AG09309 (cell line): ENCODE measurements at places on chromosomes 6 and 20.
A peak's percentile ranks its signal among the peaks of the same experiment; 100 is the strongest.

DNA sequence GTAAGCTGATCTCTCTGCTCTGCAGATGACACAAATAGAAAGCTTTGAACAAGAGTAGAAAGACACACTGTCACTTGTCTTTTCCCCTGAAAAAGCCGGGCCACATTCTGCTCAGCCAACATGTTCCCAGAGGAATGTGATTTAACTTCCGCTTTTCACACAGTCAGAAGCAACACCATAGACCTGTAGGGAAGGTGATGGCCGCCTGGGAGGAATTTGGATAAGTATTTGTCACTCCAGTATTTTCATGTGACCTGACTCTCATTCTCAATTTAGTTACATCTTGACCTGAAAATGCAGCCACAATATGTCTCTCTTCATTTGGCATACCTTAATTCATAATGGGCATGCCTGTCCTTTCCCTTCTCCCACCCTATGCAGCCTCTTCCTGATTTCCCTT is 2.0 kb upstream of the GRM1 start:
- DNase-seq, result no peak

DNA sequence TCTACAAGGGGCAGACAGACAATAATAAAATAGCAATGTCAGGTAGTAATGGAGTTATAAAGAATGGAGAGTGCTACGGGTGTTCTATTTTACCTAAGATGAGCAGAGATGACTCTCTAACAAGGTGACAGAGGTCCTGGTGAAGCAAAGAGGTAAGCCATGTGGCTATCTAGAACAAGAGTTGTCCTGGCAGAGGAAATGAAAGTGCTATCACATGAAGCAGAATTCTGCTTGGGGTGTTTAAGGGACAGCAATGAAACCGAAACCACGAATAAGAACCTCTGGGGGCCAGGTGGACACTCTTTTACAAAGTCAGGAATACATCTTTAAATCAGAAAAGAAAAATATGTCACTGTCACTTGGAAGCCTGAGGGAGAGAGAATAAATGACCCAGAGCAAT is 37.9 kb upstream of the IRAK1BP1 start:
- no peak for DNase-seq

DNA sequence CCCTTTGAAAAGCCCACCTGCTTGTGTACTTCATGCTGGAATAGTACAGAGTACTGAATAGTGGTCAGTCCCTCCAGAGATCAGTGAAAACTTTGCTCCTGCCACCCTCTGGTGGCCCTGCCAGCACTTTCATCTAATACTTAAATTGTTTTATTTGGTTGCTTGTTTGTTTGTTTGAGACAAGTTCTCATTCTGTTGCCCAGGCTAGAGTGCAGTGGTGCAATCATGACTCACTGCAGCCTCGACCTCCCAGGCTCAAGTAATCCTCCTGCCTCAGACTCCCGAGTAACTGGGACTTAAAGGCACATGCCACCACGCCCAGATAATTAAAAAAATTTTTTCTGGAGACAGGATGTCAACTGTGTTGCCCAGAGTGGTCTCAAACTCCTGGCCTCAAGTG is 9.1 kb downstream of the FAM83D start:
- no peak for DNase-seq

DNA sequence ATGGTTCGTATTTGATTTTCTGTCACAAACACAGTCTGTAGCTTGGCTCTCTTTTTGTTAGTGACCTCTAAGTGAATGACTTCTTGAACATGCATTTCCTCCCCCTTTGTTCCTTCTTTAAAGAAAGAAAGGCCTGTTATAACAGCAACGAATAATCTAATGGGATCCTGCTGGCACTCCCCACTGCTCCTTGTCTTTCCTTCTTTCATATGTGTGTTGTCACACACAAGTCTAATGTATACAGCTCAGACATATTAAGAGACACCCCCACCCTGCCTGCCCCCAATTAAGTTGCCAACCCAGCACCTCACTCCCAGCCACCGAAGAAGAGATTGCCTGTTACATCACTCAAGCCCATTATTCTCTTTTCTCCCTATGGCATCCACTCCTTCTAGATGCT is 4.9 kb upstream of the SAMD5 start:
- no peak for DNase-seq

DNA sequence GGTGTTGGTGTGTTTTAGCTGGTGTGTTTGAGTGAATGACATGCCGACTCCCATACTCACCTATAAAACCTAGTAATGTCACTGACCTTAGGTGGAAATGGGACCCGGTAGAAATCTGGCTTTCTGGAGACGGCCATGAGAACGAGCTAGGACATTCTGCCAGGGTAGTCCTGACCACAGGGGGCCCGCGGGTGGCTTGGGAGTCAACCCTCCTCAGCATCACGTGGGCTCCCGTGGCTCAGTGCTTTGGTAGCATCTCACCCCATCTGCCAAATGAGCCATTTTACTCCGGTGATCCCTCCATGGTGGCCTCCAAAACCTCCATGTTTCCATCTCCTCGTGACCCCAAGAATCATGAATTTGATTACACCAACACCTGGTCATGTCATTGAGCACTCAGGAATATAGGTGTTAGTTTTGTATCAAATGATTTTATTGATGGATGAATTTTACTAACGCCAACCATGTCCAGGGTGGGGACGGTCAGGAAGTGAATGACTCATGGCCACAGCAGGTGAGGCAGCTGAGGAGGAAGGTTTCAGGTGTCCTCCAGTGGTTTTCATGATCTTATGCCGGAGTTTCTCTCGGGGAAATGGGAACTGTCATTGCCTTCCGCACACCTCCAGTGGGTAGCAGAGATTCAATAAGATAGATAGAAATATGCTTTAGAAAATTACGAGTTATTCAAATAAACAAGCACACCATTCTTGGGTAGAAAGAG is 195.0 kb downstream of the SYNDIG1 start:
- DNase-seq, result no peak

DNA sequence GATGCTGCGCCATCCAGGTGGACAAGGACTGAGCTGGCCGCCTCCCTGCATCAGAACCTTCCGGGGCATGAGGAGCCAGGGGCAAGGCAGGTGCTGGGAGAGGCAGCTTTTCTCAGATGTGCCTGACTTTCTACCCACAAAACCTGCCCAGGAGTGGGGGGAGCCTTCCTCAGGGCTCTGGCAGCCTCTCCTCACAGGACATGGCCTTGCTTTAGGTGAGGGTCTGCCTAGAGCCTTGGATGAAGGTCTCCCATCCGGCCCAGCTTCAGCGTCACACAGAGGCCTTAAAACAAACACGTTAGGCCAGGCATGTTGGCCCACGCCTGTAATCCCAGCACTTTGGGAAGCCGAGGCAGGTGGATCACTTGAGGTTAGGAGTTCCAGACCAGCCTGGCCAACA is 7.4 kb downstream of the BCAS4 start:
- no peak for DNase-seq

- DNase-seq, result no peak
Observed at GRCh38 chr20:24880356-24880755, 68.7 kb upstream of the CST7 start.

DNA sequence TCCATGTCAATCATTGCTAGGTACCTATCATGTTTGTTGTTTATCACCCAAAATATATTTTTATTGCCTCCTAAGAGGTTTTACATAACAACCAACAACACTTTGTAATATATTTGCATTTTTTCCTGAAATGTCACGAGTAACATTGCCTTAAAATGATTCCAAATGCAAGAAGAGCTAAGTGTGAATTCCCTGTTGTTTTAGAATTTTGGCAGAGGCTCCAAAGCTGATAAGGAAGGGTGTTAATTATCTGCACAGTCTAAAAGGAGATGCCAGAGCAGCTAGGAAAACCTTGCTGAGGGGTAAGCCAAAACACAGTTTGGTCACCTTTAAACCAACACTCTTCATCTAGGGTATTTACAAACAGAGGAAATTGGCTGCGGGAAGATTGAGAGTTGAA is 201.9 kb upstream of the KCNQ5 start:
- no peak for DNase-seq

GRCh38 chr6:80357674-80358073 is 251.2 kb downstream of the BCKDHB start:
- no peak for DNase-seq

GRCh38 chr20:34998331-34998950 is 42.8 kb downstream of the MYH7B start:
- DNase-seq, result no peak

DNA sequence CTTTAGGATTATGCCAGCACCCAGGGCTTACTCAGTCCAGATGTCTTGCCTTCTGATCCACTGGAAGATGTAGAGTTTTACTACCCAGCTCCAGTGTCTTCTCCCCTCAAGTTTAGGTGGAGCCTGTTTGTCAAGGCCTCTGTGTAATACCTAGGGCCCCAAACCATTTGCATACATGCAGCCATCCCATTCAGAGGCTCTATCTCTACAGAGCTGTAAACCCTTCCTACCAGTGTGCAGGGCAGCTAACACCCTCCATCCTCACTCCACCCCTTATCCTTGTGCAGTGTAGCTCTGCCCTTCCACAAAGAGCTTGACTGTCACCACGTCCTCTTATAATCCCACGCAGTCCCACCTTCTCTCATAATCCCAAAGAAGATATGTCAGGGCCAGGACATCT is 84.8 kb upstream of the SHLD1 start:
- no peak for DNase-seq

DNA sequence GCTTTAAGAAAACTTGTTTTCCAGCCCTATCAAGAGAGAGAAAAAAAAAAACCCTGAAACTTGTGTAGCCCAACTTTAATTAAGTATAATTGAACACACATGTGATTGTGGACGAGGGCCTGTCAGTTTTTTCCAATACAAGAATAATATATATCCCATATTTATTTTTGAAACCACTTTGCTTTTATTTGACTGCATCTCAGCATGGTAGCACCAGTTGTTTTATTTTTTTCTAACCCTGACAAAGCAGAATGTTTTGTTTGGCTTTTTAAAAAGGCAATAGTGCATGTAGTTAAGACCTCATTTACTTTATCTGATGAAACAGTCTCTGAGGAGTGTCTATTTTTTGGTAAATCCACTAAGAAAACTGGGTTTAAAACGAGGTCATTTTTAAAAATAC is 257.7 kb downstream of the CDKAL1 start:
- peak; percentile 5 for DNase-seq

GRCh38 chr6:7172649-7173048 is 64.9 kb downstream of the RREB1 start:
- DNase-seq, result no peak

DNA sequence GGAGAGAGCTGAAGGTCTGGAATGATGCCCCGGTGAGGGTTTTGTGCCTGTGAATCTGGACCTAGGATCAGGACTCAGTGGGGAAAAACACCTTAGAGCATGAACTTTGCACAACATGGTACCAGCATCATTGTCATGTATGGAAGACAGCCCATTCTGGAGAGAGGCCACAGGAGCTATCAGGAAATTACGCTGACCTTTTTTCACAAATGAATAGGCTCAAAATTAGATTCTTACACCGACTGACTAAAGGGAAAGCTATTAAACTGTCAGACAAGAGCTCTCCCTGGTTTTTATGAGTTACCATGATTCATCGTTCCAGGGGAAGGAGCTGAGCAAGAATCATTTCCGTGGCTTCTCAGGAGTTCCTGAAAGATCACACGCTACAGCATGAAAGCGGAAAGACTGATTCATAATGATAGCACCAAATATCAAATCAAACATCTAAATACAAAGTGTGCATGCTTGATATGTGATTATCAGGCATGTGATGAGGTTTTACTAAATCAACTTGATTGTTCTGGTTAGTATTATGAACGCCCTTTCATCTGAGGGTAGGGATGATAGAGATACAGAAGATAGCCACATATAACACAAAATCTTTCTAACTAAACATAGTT is 224.9 kb upstream of the SMLR1 start:
- DNase-seq, result peak; percentile 96

- DNase-seq, result no peak
Observed at GRCh38 chr6:31769684-31770371, 7.3 kb downstream of the VWA7 start.

GRCh38 chr20:45254383-45255262 is at the start of gene SLPI:
TSS of gene SLPI (minus strand) at chr20:45254564. CDS start at chr20:45254543, 21 bp downstream.
- DNase-seq, result peak; percentile 25

GRCh38 chr6:63904650-63905248 is 269.1 kb downstream of the PHF3 start:
- peak; percentile 21 for DNase-seq

GRCh38 chr6:98601716-98602115 is 232.7 kb upstream of the POU3F2 start:
- DNase-seq, result no peak

DNA sequence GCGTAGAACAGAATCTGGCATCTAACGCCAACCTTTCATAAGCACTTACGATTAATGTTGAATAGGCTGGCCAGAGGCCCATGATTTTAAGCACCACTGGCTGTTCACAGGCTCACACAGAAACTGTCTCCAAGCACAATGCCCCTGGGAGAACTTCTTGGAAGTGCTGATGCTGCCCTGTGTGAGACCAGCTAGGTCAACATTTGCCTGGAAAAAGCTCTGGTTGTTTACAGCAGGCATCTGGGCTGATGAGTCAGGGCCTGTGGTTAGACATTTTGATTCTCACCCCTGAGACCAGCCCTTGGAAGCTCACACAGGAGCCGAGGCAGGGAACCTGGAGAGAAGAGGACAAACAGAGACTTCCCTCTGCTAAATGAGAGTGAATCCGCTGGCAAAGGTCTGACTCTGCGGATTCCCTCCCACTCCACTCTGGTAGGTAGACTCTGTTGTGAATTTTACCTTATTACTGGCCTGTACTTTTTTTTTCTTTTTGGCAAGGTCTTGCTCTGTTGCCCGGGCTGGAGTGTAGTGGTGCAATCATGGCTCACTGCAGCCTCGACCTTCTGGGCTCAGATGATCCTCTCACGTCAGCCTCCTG is 6.8 kb upstream of the SULF2 start:
- DNase-seq, result peak; percentile 92

DNA sequence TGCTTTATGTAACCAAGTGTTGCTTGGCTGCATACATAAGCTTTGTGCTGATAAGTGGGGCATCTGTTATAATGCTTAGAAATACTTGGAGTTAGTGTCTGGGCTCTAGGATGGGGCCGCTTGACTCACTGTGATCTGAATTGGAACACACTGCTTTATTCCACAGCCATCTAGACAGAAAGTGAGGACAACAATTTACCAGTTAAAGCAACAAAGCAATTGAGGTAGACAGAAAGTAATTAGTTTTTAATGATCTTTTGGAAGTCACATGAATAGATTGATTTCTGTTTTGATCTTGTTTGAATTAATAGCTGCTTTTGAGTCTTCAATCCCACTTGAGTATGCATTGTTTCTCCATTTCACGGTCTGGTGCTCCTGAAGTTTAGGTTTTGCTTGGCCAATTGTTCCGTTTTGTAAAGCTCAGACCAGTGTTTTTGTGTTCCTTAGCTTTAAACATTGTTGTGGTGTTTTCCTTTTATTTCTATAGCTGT is 157.5 kb downstream of the TRMT11 start:
- no peak for DNase-seq

- DNase-seq, result no peak
Observed at GRCh38 chr6:137975188-137975940, 108.3 kb downstream of the TNFAIP3 start.

DNA sequence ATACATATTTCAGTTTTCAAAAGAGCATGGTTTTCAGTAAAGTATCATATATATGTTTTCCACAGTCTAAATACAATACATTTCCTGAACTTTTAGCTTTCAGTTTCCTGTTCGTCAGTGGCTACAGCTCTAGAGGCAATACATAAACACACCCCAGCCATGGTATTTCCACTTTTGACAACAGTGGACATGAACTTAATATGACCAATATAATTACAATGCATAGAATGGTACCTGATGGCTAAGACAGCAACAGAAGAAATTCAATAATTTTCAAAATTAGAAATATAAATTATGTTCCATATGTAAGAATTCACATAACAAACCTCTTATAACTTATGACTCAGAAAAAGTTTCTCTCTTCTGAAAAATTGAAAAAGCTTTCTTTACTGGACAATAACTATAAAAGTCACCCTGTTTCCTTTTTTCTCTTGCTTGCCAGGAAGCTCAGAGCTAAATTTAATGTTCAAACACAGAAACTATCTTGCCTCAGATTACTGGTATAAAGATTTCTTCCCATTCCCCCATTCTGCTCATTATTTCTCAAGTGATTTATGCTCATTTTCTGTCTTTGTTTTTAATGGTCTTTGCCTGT is 19.2 kb downstream of the FKBP5 start:
- DNase-seq, result no peak
